CD8-positive, alpha-beta memory T cell (primary cell): ENCODE measurements at places on chromosomes 4 and X. TPM values are rescaled to one million over a fixed set of nuclear protein-coding genes. Genes with fewer than 3 reads are reported as not detected.

SHROOM3 gene
- not detected for total RNA-seq

DNA sequence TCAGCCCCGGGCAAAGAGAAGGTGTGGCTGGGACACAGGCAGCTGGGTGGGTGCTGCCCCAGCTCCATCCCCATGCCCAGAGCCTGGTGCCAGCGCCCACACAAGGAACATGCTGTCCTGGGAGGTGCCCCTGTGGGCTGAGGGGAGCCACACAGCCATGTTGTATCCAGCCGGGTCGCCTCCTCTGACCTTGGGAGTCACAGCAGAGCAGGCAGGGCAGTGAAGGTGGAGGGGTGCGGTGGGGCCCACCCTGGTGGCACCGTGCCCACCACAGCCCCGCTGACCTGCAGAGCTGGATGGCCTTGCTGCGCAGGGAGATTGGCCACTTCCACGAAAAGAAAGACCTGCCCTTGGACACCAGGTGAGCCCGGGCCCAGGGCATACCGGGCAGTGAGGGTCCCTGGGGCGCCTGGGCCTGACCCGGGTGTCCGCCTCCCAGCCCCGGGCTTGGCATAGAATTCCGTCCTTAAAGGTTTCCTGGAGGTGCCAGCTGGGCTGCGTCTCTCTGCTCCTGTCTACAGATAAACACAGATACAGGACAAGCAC lies 18.7 kb upstream of the ADD1 start:
- peaks cover 12% of the 10 kb centered on the region for H3K4me1 ChIP-seq
- no peak for DNase-seq
- no peak overlapping the region for H3K27ac ChIP-seq
- no peaks in the 10 kb centered on the region for H3K27me3 ChIP-seq
- no peak overlapping the region for H3K4me3 ChIP-seq
- H3K36me3 ChIP-seq: peaks cover 36% of the 10 kb centered on the region

POU4F2 gene
- not detected for total RNA-seq

DNA sequence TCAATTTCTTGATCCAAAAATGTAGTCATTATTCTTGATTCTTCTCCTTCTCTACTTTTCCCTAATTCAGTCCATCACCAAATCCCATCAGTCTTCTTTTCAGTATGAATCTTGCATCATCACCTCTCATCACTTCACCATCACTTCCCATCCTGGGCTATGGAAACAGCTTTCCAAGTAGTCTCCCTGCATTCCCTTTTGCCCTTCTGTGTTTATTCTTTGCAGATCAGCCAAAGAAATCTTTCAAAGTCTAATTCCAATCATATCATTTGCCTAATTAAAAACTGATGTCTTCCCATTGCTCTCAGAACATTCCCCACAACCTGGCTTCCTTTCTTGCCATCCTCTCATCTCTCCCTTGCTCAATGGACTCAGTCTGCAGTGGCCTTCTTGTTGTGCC lies 201.7 kb upstream of the ADAMTS3 start:
- H3K4me1 ChIP-seq: no peaks in the 10 kb centered on the region
- H3K27me3 ChIP-seq: no peaks in the 10 kb centered on the region
- H3K36me3 ChIP-seq: no peaks in the 10 kb centered on the region

DNA sequence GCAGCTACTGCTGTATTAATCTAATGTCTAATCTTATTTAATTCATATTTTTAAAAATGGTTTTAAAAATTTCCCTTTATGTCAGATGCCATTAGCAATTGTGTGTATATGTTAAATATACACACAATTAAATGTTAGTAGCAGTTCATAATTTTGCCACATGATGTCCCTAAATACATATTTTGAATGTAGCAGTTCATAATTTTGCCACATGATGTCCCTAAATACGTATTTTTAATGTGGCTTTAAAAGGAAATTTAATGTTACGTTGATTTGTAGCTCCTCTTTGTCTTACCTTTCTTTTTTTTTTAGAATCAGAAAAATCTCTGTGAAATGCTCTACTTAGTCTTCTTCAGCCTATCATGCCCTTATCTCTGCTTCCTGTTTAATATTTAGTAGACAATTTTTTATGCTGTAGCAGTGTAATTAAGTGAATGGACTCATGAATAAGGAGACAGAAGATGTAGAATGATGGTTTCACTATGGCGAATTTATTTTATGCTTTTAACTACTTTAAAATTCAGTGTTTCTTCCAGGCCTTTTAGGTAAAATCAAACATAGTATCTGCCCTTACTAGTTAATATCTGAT lies 26.1 kb downstream of the RBM46 start:
- H3K4me1 ChIP-seq: no peaks in the 10 kb centered on the region
- H3K36me3 ChIP-seq: no peaks in the 10 kb centered on the region
- H3K27ac ChIP-seq: no peak overlapping the region
- no peaks in the 10 kb centered on the region for H3K27me3 ChIP-seq

DNA sequence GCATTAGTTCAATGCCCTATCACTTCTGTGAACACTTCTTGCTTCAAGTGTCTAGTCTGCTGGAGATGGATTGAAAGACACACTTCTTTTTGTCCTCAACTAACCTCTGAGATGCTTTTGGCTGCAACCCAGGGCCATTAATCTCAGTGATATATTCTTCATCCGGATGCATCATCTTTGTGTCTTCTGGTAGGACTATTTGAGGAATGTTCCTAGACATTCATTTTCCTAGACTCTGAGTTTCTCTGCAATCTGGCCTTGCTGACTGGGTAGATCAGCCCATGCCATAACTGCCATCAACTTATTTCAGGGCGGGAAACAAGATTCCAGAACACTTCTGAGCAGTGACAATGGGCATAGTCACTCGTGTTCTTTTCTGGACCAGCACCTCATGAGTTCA lies 329.4 kb downstream of the PDGFC start:
- H3K4me3 ChIP-seq: no peak overlapping the region
- H3K4me1 ChIP-seq: no peaks in the 10 kb centered on the region
